ENCODE measurements at places on chromosomes 11 and 22.

DNA sequence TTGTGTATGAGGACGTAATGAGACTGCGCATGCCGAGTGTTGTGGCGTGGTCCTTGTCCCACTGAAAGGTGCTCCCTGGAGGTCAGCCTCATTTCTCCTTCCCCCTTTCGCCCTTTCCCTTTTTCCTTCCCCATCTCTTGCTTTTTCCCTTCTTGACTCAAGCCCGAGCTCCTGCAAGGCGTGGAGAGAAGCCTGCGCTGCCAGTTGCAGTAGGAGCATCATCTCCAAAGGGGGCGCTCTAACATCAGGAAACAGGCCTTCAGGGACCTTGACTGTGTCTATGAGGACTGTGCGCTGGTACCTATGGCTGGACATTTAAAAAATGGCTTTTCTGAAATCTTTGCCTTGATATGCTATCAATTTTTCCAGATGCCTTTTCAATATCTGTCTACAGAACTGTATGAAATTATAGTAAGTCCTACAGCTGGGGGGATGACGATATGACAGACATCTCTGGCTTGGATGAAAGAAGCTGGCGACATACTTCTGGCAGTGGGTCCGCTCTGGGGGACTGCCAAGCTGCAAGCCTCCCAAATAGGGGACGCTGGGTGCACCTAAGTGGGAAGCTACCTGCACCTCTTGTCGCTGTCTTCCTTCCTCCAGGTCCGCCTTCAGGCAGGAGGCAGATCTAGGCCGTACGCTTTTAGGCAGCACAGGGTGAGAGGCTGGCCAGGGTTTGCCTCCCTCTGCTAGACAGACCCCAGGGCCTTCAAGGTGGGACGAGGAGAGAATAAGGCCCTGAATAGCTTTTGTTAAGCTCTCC is 96.5 kb downstream of the NXPE2 start:
- peak; percentile 50 for DNase-seq

GRCh38 chr11:117428186-117428855 is 100.7 kb downstream of the CEP164 start:
- no peak for DNase-seq

- no peak for DNase-seq
Measured at GRCh38 chr11:118639899-118640298, 32.5 kb downstream of the PHLDB1 start.

DNA sequence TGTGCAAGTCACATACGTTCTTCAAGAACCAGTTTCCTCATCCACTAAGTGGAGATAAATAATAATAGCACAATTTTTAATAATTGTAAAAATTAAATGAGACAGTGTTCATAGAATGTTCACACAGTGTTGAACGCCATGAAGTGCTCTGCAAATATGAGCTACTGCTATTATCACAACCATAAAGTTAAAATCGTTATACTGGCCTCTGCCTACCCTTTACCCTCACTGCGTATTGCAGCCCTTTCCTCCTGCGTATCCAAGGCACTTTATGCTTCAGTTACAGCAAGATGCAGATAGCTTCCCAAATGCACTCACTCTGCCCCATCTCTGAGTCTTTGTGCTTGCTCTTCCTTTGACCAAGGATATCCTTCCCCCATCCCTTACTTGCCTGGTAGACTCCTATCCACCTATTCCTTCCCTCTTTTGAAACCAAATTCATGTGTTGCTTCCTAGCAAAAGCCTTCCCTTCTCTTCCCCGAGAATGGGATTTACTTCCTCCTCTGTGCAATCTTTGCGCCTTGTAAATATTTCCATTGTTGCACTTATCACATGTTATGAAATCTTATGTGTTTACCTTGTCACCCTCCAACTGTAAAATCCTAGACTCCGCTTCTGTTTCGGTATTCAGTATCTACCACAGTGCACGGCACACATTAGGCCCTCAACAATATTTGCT is 196.9 kb downstream of the ADAMTS15 start:
- DNase-seq, result no peak

DNA sequence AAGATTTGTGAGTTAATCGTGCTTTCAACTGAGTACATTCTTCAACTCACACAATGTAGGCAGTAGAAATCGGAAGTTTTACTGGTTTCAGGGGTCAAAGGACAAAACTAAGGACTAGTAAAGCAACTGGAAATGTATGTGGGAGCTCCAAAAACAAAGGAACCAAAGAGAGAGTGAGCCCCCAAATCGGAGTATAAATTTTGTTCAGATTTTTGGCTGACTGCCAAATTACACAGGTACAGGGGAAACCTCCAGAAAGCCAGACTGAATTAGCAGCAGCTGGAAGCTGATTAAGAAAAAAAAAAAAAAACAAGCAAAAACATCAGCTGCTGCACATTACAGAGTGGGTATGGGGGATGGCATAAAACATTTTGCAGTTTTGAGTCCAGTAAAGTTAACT is 75.2 kb upstream of the GNAZ start:
- DNase-seq, result no peak

DNA sequence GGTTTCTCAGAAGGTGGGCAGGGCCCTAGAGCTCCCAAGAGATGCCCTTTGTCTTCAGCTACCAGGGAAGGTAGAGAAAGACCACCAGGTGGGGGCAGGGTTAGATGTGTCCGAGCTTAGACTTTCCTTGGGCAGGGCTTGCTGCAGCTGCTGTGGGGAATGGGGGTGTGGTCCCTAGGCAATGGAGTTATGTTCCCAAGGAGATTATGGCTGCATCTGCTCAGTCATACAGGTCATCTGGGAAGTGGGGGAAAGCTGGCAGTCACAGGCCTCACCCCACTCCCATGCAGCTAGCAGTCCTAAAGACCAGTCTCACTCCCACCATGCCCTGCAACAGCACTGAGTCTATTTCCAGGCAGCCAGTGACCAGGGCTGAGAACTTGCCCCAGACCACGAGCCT is 29.5 kb downstream of the MMP27 start:
- DNase-seq, result no peak

- no peak for DNase-seq
Measured at GRCh38 chr11:123233280-123233974, 38.4 kb upstream of the CLMP start.

DNA sequence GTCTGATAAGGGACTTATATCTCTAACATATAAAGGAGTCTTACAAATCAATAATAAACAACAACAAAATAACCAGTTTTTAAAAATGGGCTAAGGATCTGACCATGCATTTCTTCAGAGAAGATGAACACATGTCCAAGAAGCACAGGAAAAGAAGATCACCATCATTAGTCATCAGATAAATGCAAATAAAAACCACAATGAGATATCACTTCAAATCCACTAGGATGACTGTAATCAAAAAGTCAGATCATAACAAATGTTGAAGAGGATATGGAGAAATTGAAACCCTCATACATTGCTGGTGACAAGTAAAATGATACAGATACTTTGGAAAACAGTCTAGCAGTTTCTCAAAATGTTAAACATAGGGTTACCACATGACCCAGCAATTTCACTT is 61.2 kb upstream of the MYOD1 start:
- DNase-seq, result no peak

DNA sequence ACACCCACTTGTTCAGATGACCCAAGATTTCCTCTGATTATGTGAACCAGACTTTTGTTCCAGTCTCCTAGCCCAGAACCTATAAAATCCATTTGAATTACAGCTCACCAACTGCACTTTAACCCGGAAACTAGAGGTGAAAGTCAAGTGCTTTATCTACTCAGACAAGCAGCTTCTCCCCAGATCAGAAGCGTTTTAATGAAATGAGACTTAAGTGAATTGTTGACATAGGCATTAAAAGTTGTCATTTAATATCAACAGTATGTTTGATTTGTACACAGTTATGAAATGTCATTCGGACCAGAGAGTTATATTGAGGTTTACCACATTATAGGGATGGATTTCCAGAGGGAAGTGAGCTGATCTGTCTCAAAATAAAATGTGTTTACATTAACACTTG is 52.0 kb downstream of the CADM1 start:
- DNase-seq, result no peak

DNA sequence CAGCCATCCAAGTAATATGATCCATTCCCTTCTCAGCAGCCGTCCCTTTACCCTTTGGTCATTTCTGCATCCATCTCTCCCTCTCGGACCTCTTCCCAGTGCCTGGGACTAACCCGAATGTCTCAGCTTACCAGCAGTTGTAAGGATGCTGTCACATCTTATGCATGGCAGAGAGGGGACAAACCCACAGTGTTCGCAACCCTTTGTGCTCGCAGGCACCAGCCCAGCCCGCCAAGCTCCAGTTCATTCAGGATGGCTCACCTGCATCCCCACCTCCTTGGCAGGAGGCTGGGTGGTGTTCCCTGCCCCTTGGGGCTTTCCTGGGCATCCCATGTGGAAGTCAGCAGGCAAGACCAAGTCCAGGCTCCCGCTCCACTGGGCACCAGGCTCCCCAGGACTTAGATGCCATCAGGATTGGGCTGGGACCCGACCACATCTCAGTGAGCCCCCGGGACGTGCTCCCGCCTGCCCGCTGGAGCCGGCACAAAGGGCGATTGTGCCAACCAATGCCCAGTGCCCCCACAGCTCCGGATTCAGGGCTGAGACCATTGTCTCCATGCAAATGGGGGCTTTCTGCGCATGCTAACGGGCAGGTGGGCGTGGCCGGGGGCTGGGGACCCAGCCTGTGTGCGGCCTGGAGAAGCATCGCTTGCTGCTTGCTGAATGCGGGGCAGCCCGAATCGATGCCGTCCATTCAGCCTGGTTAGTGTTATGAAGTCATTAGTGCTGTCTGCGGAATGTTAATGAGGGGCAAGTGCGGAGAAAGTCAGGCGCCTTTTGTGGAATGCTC is 108.6 kb downstream of the KCNQ1OT1 start:
- no peak for DNase-seq

DNA sequence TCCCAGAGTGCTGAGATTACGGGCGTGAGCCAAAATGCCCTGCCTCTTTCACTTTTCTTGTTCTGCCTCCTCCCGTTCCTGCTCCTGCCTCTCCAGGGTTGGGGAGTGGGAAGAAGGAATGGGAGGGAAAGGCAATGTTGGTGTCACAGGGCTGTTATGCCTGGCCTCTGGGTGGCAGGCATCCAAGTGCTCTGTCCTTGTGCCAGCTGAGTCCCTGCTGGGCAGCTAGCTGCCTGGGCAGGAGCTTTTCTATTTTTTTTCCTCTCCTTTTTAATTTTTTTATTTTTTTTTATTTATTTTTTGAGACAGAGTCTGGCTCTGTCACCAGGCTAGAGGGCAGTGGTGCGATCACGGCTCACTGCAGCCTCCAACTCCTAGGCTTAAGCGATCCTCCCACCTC is 4.1 kb upstream of the SAC3D1 start:
- DNase-seq, result no peak

- no peak for DNase-seq
Measured at GRCh38 chr11:43393765-43394355, 35.1 kb downstream of the TTC17 start.

- DNase-seq, result no peak
Measured at GRCh38 chr11:19105011-19105410, 12.0 kb upstream of the ZDHHC13 start.

DNA sequence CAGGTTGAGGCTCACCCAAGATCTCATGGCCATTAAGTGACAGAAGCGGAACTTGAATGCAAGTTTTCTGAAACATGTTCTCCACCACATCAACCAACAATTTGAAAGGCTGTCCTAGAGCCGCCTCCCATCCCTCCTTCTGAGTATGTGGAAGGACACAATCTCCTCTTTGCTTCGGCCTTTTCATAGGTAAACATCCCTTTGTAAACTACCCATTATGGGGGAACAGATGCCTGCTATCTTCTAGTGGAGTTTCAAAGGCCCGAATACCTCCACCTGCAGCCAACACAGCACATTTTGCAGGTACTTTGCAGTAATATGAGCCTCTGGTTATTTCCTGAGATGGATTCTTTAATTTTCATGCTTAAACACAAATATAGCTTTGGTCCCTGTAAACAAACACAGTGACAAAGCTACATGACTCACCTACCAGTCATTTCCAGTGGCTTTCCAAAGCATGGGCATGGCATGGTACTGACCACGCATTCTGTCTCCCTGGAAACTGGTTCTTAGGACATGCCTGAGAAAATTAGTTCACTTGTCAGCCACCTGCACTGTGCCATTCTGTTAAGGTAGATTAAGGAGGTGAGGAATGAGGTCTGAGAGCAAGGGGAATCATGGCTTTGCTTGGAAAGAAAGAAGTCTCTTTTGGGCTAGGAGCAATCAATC is 60.2 kb downstream of the EHF start:
- no peak for DNase-seq

- DNase-seq, result peak; percentile 81
Measured at GRCh38 chr11:133821776-133822175, 23.5 kb downstream of the SPATA19 start.

GRCh38 chr11:27497284-27497866 is 9.2 kb downstream of the LIN7C start:
- no peak for DNase-seq

DNA sequence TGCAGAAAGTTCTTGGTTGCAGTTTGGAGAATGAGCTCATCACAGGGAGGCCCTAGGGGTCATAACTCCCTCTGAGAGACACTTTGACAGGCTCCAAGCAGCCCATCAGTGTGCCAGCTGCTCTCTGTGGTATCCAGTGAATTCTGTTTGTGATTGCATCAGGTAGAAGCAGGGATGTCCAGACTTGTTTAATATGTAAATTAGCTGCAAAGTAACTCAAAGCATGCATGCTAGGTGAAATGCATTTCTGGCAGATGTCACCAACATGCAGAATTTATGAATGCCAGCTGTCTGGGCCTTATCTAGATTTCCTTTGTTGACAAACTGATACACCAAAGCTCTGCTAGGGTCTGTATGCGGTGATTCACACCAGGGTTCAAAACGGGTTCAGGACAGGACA is 123.6 kb upstream of the MTNR1B start:
- no peak for DNase-seq

DNA sequence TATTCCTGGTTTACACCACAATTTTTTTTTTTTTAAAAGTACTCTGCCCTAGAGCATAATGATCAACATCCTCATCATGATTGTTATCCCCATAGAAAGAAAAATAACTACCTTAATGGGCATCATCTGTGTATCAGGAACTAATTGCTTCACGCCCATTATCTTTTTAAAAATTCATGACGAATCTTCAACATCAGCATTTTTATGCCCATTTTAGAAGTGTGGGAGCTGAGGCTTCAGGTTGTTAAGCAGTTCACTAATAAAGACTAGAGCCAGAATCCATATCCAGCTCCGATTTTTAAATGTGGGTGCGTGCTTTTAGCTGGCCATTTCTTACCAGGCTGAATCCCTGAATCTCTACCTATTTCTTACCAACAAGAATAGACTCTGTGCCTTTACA is 92.9 kb upstream of the KCNA4 start:
- no peak for DNase-seq

GRCh38 chr22:49979587-49980264 is 19.2 kb downstream of the PIM3 start:
- DNase-seq, result peak; percentile 57

DNA sequence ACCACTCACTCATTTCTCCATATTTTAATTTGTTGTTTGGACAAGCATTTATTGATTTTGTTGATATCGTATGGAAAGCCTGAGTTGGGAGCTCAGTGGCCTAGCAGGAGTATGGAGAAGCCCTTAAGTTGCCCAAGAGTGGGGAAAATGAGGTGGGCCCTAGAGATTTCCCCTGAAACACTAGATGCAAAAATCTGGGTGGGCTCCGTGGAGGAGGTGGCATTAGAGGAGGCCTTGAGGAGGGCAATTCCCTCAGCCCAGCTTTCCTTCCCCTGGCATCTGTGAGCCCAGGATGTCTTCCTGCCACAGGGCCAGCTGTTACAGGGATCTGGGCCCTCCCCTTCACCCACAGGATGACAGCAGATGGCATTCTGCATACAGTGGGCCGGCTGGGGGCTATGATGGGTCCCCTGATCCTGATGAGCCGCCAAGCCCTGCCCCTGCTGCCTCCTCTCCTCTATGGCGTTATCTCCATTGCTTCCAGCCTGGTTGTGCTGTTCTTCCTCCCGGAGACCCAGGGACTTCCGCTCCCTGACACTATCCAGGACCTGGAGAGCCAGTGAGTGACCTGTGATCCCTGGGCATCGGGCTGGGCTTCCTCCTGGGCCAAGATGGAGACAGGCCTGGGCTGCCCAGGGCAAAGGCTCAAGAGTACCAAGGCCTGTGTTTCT is 21.6 kb upstream of the SLC22A12 start:
- DNase-seq, result no peak

Data from H1 (cell line).